Fibroblast of mammary gland (primary cell): ENCODE measurements at places on chromosomes 3 and 15.

- DNase-seq, result no peak
Measured at GRCh38 chr15:73333001-73333400, 35.8 kb downstream of the HCN4 start.

DNA sequence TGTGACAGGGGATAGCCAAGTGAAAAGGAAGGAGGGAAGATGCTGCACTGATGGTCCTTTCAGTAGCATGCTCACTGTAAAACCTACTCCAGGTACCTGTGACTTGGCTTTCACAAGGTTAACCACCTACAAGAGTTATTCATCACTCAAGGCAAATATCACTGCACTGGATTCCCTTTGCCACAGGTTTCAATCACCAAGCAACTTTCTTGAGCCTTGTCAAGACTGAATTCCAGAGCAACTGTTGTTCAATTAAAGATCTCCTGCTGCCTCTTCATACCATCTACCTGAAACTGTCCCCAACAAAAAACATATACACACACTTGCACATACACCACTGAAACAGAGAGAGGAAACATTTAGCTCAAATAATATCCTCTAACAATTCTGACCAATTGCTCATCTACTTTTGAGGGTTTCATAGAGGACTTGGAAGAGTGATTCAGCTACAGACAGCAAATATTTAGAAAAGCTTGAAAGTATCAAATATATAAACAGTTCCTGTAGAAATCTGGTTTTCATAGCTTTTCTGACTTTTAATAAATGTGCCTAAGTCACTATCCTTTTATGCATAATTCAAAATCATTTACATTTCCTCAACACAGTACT lies 6.5 kb downstream of the IGF2BP2 start:
- no peak for DNase-seq

DNA sequence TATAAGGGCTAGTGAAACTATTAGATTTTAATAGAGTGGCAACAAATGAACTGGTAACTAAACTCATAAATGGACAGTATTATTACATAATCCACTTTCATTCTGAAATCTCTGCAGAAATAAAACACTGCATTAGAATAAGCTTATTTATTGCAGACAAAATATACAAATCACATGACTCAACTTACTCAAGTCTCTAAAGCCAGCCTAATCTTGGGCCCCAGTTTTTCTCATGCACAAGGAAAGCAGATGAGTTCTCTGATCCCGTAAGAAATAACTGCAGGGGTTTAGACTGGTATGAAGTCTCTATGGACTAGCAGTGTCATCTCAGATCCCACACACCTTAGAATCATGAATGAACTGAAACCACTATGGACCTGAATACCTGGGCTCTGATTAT lies 5.8 kb downstream of the DLG1 start:
- no peak for DNase-seq

DNA sequence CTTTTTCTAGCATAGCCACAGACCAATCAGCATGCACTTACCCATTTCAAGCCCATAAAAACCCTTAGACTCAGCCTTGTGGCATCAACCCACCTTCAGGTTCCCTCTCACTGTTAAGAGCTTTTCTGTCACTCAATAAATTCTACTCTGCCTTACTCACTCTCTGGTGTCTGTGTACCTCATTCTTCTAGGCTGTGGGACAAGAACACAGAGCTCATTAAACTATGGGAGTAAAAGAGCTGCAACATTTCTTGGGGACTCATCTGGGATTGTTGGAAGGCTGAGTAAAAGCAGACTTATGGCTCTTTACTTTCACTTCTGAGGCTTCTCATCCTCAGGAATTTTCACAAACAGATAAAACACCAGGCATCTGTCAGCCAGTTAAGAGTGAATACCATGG lies 879.3 kb downstream of the ROBO2 start:
- DNase-seq, result no peak

DNA sequence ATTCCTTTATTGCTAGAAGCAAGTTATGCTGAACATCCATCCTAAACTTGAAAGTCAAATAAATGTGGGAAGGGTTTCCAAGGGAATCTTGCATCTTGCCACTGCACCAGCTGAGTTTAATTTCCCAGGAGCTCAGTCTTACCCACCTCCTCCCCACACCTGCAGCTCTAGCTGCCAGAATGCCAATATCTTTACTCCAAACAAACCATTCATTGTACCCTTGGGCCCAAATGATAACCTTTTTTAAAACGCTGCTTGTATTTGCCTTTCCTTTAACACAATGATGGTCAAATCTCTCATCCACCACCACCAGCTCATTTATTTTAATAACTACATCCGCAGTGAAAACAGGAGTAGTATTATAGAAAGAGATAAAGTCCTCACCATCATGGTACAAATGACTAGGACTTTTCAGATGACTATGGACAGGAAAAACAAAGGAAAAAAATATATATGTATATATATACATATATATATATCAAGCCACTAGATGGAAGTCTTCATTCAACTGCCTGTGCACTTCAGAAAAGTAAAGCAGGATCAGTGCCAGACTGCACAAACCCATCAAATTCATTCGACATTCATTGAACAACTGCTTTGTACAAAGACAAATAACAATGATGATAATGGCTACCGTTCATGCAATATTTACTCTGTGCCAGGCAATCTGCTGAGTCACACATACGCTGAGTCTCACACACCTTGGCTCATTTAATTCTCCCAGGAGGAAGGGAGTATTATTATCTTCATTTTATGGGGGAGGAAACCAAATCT lies 44.0 kb downstream of the BFSP2 start:
- DNase-seq, result peak; percentile 38
